ENCODE measurements at places on chromosomes 16 and 17.

- DNase-seq: no peak
These were observed 119.4 kb upstream of the METRNL start for GRCh38 chr17:82959990-82960418.

DNA sequence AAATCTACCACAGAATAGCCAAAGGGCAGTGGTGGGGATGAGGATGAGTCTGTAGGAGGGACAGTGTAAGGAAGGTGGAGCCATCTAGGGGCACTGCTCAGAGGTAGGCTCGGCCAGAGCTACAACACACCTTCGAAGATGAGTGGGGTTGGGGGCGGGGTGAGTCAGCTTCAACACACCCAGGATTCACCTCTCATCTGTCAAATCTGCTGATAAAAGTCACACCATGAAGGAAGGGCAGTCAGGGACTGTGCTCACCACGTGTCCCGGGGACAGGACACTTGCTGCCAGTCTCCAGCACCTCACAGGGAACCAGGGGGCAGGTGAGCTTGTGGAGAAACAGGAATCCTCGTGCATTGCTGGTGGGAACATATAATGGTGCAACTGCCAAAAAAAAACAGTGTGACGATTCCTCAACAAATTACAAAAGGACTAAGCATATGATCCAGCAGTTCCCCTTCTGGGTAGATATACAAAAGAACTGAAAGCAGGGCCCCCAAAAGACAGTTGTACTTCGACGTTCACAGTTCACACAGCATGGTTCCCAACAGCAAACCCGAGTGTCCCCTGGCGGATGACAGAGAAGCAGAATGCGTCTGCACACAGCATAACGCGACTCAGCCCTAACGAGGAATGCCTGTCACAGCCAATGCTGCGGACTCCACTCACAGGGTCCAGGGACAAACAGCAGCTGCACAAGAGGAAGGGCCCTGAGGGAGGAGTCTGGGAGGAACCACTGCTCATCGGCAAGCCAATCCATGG, 133.1 kb downstream of the ANKRD11 start:
- no peak for DNase-seq

DNA sequence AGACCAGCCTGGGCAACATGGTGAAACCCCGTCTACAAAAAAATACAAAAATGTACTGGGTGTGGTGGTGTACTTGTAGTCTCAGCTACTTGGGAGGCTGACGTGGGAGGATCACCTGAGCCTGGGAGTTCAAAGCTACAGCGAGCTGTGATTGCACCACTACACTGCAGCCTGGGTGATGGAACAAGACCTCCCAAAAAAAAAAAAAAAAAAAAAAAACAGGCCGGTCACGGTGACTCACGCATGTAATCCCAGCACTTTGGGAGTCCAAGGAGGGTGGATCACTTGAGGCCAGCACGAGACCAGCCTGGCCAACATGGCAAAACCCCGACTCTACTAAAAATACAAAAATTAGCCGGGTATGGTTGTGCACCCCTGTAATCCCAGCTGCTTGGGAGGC, 12.7 kb upstream of the APPBP2 start:
- DNase-seq: no peak

GRCh38 chr17:38751144-38751807, 1.3 kb upstream of the PSMB3 start:
- no peak for DNase-seq

GRCh38 chr17:60750640-60751039, 73.0 kb downstream of the BCAS3 start:
- no peak for DNase-seq

DNA sequence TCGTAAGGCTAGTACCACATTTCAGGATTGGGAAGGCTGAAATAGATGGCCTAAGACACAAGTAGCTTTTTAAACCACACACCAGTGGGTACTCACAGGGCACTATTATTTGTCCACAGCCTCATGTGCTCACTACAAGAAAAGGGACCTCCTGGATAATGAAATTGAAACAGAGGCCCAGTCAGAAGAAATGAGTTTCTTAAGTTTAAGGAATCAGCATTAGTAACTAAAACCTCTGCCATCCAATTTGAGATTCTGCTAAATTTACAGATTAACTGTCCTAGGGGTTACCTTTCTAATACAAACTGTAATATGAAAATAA, 3.0 kb downstream of the USP7 start:
- DNase-seq: no peak
